Fibroblast of lung (primary cell): ENCODE measurements at places on chromosomes 7 and 10. TPM values are rescaled to one million over a fixed set of nuclear protein-coding genes. Genes with fewer than 3 reads are reported as not detected.

DNA sequence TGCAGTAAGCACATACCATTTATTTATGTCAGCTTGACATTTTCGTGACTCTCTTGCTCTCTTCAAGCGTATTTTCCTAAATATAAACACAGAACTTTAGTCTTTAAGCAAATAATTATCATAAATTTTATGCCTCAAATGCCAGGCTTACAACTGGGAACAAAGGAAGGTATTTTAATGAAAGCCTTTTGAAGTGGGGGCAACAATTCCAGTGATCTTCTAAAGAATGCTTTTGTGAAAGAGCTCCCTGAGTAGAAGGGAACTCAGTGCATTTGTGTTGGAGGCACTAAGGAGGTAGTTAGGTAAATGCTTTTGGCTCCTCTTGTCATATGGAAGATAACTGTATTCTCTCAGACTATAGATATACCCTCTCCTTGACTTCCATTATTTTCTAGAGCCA lies 104.9 kb downstream of the VPS50 start:
- no peak overlapping the region for H3K4me3 ChIP-seq
- H3K27me3 ChIP-seq: no peaks in the 10 kb centered on the region
- no peaks in the 10 kb centered on the region for H3K36me3 ChIP-seq

Gene DGKI
- total RNA-seq: 1.3 and 2.1 TPM in 2 replicates

- no peaks in the 10 kb centered on the region for H3K27me3 ChIP-seq
- no peak overlapping the region for H3K4me3 ChIP-seq
- no peaks in the 10 kb centered on the region for H3K36me3 ChIP-seq
- H3K4me1 ChIP-seq: no peaks in the 10 kb centered on the region
- H3K27ac ChIP-seq: no peak overlapping the region
- DNase-seq: peak; percentile 33
Observed at GRCh38 chr10:92082583-92083280, 159.2 kb downstream of the BTAF1 start.

DNA sequence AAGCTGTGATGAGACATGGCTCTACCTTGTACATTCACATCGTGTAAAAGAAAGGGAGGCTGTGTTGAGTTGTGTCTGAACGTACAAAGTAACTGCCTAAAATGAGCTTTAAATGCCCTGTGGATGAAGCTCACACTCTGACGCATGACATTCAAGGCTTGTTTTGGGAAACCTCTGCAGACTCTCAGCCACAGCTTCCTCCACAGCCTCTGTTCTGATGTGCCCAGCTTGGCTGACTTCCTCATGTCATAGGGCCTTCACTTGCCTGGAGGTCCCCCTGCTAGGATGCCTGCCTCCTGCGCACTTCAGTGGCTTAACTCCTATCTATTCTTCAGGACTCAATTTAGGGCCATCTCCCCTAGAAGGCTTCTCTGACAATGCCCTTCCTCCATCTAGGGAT lies 230.0 kb upstream of the HABP2 start:
- H3K36me3 ChIP-seq: no peaks in the 10 kb centered on the region
- H3K27ac ChIP-seq: no peak overlapping the region
- H3K27me3 ChIP-seq: peaks cover 2% of the 10 kb centered on the region

- H3K4me3 ChIP-seq: no peak overlapping the region
- no peak for DNase-seq
- no peak overlapping the region for H3K27ac ChIP-seq
- no peaks in the 10 kb centered on the region for H3K36me3 ChIP-seq
Observed at GRCh38 chr10:12617191-12618175, 268.1 kb downstream of the CAMK1D start.

GRCh38 chr7:36884910-36885309 lies 160.6 kb upstream of the AOAH start:
- H3K4me1 ChIP-seq: no peaks in the 10 kb centered on the region
- no peak overlapping the region for H3K27ac ChIP-seq
- H3K36me3 ChIP-seq: no peaks in the 10 kb centered on the region
- no peak for DNase-seq
- H3K4me3 ChIP-seq: no peak overlapping the region

Gene WIPF3
- under 0.01 and 0.33 TPM in 2 replicates for total RNA-seq
